Stimulated activated CD8-positive, alpha-beta memory T cell treated with anti-CD3 and anti-CD28 coated beads, Interleukin-15, amount 100 ng/mL, for 24 hours (primary cell): ENCODE measurements at places on chromosomes 4 and X.

DNA sequence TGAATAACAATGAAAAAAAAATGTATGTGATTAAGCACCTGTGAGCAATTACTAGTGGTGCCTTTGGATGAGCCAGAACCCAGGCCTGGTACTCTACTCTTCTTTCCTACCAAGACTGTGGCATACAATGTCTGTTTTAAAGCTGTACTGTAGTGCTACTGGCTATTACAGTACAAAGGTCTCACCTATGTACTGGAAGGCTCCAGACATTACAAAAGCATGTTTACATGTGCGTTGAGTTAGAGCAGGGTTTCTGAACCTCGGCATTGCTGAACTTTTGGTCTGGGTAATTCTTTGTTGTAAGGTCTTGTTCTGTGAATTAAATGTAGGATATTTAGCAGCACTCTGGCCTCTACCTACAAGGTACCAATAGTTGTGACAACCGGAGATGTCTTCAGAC, 153.8 kb downstream of the SPATA18 start:
- DNase-seq: no peak

DNA sequence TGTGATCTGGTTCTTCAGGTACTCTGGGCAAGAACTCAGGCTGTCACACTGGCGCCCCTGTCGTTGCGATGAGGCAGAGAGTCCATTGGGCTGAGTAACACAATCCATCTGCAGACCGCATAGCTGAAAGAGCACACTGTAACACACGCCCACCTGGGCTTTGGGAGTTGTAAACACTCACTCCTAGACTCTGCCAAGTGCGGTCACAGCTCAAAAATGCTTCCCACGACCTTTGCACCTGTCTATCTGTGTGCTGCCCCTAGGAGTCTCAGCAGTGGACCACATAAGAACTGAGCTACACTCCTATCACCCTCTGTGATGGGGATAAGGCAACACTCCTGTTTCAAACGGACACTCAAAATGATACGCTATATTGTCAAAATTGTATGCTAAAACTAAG, 2028.3 kb downstream of the PCDH7 start:
- no peak for DNase-seq

DNA sequence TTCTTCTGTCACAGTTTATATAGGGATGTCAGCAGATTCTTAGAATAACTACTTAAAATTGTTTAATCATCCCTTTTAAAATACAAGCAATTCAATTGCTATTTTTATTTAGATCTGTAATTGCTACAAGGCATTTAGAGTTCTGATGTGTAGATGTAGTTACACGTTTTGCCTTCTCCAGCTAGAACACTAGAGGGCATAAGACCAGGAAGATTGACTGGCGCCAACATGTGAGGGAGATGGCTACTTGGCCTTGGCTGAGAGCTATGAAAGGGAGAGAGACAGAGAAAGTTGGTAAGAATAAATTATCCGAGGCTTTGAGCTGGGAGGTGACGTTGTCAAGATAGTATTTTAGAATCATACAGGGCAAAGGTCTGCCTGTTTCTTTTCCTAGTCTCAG, 563.7 kb upstream of the PRKX start:
- DNase-seq: no peak

- DNase-seq: no peak
These were observed 1716.3 kb downstream of the C4orf33 start for GRCh38 chr4:130812117-130812765.

- no peak for DNase-seq
These were observed 2.3 kb downstream of the VEGFC start for GRCh38 chr4:176790398-176790797.

DNA sequence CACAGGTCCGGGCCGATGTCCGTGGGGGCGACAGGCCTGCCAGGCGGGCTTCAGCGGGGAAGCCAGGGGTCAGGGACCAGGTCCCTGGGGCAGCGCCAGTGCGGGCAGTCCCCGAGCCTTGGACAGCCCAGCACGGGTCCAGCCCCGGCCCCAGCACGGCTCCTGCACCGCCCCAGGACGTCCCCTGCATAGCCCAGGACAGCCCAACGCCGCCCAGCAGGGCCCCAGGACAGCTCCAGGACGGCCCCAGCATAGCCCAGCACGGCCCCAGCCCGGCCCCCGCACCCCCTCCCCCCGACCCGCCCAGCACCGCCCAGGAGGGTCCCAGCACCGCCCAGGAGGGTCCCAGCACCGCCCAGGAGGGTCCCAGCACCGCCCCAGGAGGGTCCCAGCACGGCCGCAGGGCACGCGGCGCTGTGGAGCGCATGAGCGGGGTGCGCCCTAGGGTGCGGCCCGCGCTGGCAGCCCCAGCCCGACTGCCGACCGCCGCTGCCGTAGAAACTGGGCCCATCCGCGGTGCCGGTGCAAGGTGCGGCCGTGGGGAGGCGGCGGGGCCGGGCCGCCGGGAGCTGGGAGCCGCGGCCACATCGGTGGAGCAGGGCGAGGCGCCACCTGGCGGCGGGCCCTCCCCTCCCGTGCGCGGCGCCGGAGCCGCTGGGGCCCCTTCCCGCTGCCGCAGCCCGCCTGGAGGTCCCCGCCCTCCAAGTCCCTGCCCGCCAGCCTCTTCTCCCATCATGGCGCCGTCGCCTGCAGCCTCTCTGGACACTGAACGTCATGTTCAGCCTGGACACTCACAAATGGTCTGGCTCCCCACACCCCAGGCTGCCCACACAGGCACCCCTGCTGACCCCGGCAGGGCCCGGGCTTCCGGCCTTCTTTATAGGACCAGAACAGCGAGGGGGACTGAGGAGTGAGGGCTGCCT, 106.8 kb upstream of the NKX1-1 start:
- peak; percentile 53 for DNase-seq

DNA sequence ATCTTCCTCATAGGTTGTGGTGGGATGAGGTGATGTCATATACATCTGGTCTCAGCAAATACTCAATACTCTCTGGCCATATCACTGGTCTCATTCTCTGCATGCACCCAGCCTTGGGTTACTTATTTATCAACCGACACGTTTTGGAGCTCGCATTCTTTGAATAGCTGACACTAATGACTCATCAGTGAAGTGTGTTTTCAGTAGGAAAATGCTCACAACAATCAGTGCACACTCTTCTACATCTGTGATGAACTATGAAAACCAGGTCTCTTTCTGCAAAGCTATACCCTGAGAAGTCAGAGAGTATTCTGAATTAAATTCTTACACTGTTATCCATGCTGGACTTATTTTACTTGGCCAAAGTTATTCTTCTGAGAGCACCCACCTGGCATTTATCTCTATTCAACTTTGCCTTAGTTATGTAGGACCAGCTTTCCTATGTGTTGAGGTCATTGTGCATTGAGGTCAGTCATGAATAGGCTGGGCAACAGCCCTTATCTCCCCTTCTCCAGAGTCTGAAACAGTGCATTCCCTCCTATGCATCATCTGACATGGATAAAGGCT, 58.7 kb upstream of the DHX15 start:
- no peak for DNase-seq

DNA sequence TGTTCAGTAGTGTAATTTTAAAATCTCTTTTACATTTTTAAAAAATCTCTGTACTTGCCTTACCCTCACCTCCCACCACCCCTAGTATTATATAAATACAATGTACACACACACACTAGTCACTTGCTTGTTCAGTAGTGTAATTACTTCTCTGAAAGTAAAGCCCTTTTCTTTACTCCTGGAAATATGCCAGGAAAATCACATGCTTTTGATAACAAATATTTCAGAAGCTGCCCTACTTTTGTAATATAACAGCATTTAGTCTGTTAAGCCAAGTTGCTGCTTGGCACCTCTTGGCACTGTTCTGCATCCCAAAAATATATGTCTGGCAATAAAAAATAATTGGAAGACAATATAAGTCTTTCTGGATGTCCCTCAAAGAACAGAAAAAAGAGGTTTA, 172.8 kb upstream of the APOOL start:
- DNase-seq: no peak

DNA sequence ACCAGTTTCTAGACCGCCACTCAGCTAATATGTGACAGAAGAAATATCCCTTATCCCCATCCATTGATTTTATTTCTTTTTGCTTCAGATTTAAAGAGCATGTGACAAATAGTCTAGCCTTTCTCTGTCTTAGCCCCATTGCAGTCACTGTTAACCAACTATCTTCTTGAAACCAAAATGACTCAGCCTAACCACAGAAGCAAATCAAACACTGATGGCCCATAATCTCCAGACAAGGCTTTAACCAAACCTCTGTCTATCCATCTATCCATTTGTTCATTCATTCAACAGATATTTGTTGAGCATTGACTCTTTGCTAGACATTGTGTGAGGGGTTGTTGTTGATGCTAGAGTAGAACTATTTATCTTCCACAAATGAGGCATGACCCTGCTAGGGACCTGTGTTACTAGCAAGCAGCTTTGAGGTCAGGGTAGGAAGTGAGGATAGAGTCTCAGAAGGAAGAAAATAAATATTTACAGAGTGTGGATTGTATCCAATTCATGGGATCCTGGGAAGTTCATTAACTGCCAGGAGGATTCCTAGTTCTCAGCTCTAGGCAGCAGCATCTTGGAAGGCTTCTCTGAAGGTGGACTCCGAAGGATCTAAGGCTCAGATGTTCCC, 22.5 kb downstream of the HNRNPH2 start:
- no peak for DNase-seq

DNA sequence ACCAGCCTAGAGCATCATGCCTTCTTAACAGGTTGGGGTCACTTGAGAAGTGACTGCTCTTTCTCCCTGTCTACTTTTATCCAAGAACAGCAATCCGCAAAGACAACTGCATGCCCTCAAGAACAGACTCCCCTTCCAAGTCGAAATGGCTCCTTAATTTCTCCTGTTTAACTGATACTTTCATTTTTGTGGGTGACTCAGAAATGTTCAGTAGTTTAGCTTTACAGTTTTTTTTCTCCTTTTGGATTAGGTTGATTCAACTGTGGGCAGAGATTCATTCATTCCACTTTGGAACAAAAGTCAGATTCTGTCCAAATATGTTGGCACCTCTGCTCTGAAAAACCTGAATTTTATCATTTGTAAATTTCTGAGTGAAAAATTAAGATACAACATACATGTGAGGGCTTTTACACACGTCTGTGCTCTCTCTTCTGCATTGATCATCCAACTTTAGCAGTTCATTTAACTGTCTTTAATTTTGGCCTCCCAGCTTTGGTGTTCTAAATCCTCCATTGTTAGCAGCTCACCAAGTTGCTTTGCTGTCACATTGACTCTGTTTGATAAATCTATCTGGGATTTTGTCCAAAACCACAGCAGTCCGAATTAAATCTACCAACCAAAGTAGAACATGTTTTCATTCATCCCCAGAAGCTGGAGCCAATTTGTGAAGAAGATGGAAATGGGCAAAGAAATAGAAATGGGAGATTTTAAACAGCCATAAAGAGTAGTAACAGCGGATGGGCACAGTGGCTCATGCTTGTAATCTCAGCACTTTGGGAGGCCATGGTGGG, 50.0 kb downstream of the HOPX start:
- DNase-seq: no peak

DNA sequence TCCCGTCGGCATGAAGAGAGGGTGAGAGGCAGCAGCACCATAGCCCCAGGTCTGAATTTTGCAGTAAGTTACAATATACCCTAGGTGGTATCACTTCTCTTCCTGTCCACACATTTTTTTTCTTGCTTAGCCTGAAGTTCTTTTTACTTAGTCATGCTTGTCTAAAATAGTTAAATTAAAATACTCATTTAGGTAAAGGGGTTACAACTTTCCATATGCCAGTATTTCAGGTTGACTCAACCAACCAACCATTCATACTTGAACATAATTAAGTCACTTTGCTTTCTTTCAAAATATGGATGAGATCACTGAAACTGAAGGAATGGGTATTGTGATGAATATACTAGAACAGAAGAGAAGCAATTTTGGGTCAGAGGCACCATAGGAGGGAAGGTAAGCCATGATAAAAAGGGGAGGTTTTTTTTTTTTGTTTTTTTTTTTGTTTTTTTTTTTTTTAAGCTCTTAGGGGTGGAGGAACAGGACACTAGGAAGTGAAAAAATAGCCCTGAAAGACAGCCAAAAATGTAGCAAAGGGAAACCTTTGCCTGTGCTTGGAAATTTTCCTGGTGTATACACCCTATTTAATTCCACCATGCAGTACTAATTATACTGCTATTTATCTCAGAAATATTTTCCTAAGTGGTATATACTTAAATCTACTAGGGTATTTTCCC, 41.8 kb downstream of the RPS6KA3 start:
- DNase-seq: no peak

- no peak for DNase-seq
These were observed 884 bp downstream of the CCDC120 start for GRCh38 chrX:49059681-49060085.

DNA sequence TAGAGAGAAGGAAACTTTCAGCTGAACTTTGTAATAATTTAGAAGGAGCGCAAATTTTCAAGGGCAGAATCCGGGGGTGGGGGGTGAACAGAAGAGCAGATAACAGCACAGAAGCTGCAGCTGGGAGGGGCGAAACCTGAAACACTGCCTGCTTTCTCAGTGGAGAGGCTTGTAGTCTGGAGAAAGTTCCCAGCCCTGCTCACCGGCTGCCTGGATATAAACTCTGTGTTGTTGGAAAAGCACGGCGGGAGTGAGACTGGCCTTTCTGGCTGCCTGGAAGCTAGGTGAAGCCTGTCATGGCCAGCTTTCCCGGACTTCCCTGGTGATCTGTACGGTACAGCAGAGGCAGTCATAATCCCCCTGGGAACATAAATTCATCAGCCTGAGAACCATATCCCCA, 1352.1 kb upstream of the DIAPH2 start:
- no peak for DNase-seq

GRCh38 chr4:10184501-10184938, 67.9 kb upstream of the WDR1 start:
- DNase-seq: no peak

DNA sequence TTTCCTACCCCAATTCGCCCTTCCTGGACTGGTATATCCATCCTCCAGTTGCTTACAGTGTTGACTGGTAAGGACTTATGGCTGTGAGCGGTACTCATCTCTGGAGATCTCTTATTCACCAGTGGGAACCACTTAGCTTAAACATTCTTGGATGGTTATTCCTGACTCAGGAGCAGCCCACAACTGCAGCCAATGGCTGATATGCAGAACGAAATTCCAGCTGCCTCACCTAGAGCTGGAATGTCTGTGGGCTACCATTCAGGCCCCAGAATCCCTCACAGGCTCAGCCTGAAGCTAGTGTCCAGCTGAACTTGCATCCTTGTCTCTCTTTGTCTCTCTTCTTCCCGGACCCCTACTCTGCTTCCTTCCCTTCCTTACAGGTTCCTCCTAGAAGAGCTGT, 138.9 kb upstream of the SMIM31 start:
- no peak for DNase-seq

DNA sequence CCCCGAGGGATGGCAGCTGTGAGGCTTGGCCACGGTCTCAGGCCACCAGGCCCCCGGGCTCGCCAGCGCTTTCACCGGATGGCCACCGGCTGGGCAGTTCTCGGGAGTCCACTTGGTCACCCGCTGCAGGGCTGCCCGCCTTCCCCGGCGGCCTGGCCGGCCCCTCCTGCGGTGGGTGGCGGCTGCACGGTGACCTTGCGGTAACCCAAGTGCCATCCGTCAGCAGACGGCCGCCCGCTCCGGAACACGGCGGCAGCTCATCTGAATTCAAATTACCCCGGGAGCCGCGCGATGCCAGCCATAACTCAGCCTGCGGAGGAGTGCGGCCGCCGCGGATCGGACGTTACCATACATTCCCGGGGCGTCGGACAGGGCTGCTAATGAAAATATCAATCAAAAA, 60.7 kb downstream of the FAM53A start:
- no peak for DNase-seq

- no peak for DNase-seq
These were observed 166.5 kb upstream of the LDB2 start for GRCh38 chr4:17064959-17065358.

- DNase-seq: no peak
These were observed 43.7 kb downstream of the TASL start for GRCh38 chrX:30533835-30534234.
